ENCODE measurements at places on chromosomes 16 and 17.

DNA sequence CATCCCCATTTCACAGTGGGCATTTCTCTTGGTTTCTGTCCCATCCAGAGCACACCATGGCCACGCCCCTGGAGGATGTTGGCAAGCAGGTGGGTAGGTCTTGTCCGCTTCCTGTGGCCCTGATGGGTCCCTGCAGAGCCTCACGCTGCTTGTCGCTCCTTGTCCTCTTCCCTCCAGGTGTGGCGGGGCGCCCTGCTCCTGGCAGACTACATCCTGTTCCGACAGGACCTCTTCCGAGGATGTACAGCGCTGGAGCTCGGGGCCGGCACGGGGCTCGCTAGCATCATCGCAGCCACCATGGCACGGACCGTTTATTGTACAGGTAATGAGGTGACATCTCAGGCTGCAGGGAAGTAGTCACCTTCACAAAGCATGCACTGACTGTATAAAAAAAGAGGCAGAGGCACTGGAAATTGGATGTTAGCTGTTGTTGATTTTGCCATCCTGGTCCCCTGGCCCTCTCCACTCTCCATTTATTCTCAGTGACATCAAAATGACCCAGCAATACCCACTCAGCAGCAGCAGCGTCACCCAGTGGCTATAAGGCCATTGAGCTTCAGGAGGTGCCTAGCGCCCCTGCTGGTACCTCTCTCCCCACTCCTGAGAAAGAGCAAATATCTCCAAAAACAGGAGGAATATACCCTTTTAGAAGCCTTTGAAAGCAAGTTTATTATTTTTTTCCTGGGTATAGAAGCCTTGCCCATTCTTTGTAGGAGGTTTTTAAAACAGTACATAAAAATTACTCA, 13.7 kb downstream of the METTL22 start:
- DNase-seq: no peak

- DNase-seq: no peak
These were observed 2.3 kb upstream of the PHF12 start for GRCh38 chr17:28953444-28954118.

- no peak for DNase-seq
These were observed 40.4 kb downstream of the SCNN1G start for GRCh38 chr16:23222929-23223328.

DNA sequence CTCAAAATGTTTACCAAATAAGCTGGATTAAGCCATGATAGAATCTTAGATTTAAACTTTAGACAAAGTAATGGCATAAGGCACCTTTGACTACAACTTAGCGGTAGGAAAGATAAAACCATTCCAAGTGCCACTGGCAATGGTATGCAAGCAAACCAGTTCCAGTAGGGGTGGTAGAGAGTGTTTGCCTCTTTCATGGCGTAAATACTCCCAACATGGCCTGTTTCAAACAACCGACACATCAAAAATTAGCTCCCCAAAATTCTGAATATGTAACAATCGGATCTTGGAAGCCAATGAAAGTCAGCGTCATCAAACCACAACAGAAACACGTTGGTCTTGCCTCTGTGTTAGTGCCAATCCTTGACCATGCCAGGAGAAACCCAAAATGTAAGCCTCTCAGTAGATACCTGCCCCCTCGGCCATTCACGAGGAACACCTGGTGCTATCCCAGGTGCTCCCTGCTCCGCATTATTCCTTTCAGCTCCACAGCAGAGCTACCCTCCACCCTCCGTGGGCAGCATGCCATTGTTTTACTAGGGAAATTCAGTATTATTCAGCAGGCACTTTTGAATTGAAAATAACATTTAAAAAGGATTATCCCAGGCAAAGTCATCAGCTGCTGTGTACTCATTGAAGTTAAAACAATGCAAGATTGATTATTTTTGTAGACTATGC, 307.8 kb upstream of the CDH11 start:
- DNase-seq: no peak

GRCh38 chr17:689556-690275, 24.9 kb downstream of the VPS53 start:
- DNase-seq: no peak

GRCh38 chr16:49365711-49366509, 7.7 kb upstream of the C16orf78 start:
- DNase-seq: no peak

DNA sequence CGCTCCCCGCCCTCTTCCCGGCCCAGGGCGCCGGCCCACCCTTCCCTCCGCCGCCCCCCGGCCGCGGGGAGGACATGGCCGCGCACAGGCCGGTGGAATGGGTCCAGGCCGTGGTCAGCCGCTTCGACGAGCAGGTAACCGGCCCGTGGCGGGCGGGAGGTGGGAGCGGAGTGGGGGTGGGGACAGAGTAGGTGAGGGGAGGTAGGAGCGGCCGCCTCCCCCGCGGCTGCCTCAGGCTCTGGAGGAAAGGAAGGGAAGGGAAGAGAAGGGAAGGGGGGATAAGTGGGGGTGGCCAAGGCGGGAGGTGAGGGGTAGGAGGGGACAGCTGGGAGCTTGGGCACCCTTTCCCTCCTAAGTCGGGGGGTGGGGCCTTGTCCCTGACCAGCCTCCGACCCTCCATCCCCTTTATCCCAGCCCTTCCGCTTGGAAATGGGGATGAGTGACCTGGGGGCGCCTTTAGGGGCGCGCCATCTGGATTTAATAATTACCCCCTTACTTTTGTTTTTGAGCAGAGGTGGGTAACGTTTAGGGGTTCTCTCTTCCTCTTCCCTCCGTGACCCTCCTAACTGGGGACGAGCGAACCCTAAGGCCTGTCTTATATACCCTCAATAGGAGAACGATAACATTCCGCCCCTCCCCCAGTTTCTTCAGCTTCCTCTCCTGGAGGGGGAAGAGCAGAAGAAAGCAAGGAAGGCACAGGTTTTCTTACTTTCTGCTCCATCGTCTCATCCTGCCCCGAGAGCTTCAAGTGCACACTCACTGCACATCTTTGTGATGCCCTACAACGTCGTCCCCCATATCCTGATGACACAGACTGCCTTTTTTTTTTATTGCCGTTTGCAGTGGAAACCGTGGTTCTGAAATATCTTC, 694 bp downstream of the NF1 start:
- peak; percentile 11 for DNase-seq

DNA sequence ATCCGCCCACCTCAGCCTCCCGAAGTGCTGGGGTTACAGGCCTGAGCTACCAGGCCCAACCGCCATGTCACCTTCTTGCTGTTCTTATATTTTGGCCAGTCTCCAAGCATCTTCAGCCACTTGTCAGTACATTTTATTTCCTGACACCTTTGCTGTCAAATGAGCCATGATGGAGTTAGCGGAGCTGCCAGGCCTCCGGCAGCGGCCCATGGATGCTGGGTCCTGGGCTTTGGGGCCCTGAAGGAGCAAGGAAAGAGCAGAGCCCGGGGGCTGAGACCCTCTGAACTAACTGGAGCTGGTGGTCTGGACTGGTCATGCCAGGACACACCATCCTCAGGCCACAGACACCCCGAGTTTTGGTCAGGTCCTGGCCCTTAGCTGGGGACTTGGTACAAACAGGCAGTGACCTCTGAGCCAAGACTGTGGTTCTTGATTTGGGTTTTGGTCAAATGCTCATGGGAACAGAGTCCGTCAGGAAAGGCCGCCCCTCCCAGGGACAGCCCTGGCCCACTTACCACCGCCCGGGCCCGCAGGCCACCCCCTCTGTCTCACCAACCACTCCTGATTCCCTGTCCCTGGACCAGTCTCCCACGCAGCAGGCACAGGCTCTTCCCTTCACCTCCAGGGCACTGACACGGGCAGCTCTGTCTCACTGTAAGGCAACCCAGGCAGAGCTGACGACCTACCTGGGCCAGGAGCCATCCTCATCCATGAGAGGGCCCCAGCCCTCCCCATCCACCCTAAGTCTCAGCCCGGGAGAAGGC, 42.0 kb downstream of the TNFRSF13B start:
- DNase-seq: no peak

DNA sequence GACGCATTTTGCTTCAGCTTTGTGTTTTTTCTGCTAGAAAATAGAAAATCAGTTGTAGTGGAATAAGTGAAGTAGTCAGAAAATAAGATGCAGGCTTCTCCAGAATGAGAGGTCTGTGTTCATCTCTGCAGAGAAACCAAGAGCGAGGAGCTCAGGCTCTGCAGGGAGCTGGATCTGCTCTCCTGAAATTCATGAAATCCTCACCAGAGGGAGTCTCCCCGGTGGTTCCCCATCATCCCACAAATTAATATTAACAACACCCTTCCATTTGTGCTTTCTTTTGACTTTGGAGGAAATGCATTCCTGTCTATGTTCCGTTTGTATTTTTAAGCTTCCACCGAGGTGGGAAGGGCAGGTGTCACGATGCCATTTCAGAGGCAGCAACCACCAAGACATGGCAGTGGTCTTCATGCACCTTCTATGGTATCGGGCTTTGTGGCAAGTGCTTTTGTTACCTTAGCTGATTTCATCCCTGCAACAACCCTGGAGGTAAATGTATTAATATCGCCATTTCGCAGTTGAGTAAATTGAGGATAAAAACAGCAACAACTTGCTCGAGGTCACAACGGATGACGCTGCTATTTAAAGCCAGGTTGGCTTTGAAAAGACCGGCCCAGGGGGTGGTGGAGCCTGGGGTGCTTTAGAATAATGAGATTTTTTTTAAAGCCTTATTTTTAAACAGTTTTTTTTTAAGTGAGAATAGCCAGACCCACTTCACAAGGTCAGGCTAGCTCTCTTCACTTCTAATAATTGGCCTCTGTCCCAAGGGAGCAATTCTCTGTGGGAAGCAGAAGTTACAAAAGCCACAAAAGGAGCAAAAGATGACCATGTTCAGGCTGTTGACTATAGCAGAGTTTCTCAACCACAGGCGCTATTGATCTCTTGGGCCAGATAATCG, 367.6 kb upstream of the ERCC4 start:
- no peak for DNase-seq

- DNase-seq: no peak
These were observed 7.9 kb upstream of the TMIGD1 start for GRCh38 chr17:30341703-30342249.

DNA sequence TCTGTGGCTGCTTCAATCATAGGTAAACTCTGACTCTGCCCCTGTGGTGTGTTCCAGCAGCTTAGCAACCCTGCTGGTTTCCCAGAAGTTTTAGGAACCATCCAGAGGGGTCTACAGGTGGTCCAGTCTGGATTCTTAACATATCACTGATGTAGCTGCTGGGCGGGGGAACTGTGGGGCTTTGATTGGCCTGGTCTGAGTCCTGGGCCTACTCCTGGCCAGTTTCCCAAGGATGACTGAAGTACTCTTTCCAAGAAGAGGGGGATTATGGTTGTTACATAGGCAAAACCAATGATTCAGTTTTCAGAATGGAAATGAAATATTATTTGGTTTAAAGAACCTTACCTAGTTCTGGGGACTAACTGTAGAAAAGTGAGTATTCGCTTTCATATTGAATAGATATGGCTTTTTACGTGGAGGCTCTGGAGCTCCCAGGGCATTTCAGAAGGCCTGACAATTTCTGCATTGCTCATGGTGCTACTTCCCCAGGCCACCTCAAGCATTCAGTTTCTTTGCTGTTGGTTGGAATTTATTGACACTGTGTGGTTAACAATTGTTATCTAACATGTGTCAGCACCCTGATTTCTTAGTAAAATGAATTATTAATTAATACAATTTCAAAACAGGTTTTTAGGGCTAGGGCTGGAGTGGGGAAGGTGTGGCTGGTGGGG, 38.4 kb downstream of the EPN2 start:
- no peak for DNase-seq

GRCh38 chr16:56672761-56673536, 3.3 kb downstream of the MT1H start:
- no peak for DNase-seq

GRCh38 chr17:41420134-41420533, 4.3 kb downstream of the KRT37 start:
- DNase-seq: no peak
